NK-92 treated with Interleukin-12 subunit alpha and Interleukin-12 subunit beta, amount 100 ng/mL, for 24 hours (cell line): ENCODE measurements at places on chromosomes 13 and 19.

DNA sequence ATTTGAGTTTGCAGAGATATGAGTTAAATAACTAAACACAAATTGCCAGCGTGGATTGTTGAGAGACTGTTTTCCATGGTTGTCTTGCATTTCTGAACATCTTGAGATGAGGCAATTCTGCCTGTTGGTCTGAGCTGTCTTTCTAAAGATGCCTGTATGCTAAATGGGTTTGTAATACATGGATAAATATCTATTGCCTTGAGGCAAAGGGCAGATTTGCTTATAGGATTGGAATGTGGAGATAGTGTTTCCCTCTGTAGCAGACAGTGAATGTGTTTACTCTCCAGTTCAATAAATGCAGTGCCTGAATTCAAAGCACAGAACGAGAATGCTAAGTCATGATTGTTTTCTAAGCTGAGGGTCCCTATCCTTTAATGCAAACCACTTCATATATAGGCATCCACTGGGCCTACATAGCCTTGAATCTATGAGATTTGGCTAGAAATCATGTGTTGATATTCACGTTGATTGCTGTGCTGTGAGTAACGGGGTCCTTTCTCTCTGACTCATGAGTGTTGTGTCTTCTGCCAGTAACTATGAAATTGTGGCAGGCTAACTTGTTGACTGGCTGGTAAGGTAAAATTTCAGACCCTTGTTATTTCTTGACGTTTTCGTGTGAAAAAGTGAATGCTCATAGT, 2554.8 kb downstream of the PCDH9 start:
- DNase-seq: no peak

GRCh38 chr19:45293682-45294081, 29.0 kb downstream of the CKM start:
- DNase-seq: no peak

DNA sequence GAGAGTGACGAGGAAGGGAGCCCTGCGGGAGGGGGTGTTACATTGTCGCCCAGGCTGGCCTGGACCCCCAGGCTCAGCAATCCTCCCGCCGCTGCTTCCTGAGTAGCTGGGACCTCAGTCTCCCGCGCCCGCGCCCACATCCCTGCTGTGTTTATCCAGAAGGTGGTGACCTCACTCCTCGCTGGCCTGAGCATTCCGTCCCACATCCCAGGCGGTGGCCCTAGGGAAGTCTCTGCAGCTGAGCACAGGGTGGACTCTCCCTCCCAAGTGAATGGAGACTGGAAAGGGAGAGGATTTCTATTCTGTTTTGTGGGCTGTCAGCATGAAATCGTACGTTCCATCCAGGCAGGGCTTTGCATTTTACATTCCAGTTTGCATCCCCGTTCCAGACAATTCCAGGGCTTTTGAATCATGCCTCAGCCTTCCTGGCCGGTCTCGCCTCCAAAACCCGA, 401 bp upstream of the ZNF765 start:
- DNase-seq: no peak

DNA sequence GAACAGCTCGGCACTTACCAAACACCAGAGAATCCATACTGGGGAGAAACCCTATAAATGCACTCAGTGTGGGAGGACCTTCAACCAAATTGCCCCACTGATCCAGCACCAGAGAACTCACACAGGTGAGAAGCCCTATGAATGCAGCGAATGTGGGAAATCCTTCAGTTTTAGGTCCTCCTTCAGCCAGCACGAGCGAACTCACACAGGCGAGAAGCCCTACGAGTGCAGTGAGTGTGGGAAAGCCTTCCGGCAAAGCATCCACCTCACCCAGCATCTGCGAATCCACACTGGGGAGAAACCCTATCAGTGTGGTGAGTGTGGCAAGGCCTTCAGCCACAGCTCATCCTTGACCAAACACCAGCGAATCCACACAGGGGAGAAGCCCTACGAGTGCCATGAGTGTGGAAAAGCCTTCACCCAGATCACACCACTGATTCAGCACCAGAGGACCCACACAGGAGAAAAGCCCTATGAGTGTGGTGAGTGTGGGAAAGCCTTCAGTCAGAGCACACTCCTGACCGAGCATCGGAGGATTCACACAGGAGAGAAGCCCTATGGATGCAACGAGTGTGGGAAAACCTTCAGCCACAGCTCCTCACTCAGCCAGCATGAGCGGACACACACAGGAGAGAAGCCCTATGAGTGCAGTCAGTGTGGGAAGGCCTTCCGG, 8.3 kb downstream of the ZNF135 start:
- DNase-seq: no peak

DNA sequence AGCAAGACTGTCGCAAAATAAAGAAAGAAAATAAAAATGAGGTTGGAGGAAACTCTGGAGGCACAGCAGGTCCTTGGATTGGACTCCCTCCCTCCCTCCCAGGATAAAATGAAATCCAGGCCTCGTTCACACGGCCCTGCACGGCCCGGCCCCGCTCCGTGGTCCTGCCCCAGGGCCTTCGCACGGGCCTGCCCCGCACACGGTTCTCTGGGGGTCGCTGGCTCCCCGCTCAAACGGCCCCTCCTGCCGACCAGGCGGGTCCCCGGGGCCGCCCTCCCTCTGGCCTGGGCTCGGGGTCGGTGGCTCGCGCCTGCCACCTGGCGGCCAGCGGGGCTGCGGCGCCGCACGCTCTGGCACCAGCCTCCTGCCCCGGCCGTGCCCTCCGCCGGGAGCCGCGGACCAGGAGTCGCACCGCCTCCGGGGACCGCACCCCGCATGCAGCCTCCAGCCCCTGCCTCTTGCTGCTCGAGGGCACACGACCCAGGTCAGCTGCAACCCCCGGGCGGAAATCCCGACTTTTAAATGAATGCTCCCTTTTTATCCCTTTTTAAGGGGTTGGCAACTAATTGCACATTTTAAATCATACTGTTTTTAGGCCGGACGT, 1.5 kb upstream of the WDR18 start:
- DNase-seq: peak; percentile 59

DNA sequence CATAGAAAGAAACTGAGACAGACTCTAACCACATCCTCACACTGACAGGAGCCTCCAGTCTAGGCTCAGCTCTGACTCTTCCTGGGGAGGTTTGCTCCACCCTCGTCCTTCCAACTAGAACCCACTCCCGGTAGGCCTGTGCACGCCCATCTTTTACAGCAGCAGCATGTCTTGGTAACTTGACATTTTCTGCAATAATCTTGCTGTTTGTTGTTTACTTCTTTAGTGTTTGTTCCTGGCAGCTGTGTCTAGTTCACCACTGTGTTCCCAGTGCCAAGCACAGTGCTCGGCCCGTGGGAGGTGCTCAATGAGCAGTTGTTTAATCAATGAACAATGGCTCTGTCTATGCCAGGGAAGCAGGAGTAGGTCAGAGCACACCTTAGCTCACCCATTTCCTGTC, 23.1 kb upstream of the ZNF729 start:
- no peak for DNase-seq

DNA sequence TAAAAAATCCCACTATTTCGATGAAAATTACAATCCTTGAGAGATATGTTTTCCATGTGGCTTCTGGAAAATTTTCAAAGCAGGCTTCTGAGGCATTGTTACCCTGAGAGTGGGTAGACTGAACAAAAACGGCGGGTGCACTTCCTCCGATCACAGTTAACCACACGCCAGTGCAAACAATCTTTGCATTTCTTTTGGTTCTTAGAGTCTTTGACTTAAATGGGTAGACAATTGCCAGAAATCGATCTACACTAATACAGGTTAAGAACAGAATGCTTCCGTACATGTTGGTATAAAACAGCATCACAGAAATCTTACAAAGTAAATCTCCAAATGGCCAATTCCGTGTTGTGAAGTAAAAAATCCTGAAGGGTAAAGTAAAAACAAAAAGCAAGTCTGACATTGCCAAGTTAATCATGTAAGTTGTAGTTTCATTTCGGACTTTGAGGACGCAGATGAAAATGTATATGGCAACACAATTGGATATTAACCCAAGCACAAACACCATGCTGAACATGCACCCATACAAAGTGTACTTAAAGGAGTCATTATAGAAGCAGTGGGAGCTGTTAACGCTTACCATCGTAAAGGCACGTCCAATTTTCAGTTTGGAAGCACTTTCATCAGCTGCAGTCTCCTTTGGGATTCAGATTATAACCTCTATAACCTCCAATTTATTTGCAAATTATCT, 927 bp downstream of the LPAR6 start:
- no peak for DNase-seq

- no peak for DNase-seq
Observed at GRCh38 chr13:36601186-36601585, 72.6 kb upstream of the SERTM1 start.

DNA sequence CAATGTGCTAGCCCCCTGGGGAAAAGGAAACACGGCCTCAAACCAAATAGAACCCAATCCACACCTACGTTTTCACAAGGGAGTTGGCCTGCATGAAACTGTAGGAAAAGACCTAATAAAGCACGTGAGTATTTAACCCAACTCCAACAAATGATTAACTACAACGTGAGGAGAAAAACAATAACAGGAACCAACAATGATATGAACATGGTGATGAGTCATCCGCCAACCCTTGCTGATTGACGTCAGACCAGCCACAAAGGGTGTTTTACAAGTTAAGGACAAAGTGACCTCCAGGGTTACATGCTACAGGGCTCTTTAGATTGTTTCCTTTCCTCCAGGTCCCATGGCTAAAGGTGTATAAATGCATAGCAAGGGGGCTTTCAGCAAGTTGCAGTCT, 460.5 kb downstream of the COG6 start:
- DNase-seq: no peak

GRCh38 chr13:29227576-29227975, 367.9 kb downstream of the SLC7A1 start:
- no peak for DNase-seq

GRCh38 chr13:27427641-27428040, 3.2 kb downstream of the GTF3A start:
- no peak for DNase-seq

GRCh38 chr13:40565282-40566148, 100.9 kb downstream of the FOXO1 start:
- no peak for DNase-seq

DNA sequence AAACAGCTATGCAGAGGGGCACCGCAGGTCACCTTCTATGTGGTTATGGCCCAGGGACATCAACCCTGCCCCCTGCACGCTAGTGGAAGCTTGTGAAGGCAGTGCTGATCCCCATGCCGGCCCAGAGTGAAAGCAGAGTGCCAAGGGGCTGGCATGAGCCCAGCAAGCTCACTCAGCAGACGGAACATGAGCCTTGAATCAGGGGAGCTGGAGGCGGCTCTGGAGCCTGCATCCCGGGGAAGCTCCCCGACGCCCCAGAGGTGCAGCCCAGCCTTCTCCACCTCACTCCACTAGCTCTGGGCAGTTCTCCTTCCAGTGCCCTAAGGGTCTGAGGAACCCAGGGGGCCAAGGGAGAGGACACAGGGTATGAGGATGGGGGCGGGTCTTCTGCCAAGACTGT, 19.0 kb upstream of the ISYNA1 start:
- no peak for DNase-seq
